ENCODE measurements at places on chromosomes 5 and 9. TPM values are rescaled to one million over a fixed set of nuclear protein-coding genes. Genes with fewer than 3 reads are reported as not detected.

DNA sequence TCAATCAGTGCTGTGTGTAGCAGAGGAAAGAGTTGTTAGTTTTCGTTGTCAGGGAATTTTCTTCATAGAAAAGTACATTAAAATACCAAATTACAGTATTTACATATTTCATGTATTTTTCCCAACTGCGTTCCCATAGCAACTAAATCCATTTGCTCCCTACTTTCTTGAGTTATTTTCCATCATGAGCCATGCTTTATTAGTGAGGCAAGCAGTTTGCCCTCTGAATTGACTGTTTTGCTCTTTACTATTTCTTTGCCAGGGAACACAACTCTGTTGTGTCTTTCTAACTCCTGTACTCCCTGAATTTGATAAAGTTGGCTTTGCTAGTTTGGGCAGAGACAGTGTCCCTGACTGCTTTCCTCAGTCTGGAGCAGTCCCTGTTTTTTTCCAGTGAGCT is 276.2 kb upstream of the SLC30A5 start:
- no peak for DNase-seq

GRCh38 chr5:42491699-42492098 is 68.5 kb downstream of the GHR start:
- no peak for DNase-seq

Gene CAMK4
- total RNA-seq, result 2.8 TPM

Gene C6
- total RNA-seq, result 16.6 TPM

Data from omental fat pad (tissue), 4 donors.